ENCODE measurements at places on chromosomes 13 and 19. TPM values are rescaled to one million over a fixed set of nuclear protein-coding genes. Genes with fewer than 3 reads are reported as not detected.

Gene ZNF44
- 8.6 TPM for total RNA-seq

Gene ZNF560
- total RNA-seq, result not detected

Gene IRGC
- not detected for total RNA-seq

Gene PRTN3
- total RNA-seq, result not detected

Gene LGALS13
- total RNA-seq, result not detected

Gene SPRED3
- 3.2 TPM for total RNA-seq

Gene SRRM5
- total RNA-seq, result 0.46 TPM

Gene YJEFN3
- 9.7 TPM for total RNA-seq

Gene ERCC5
- total RNA-seq, result 46.8 TPM

Gene ANKRD24
- total RNA-seq, result 0.30 TPM

Gene PLPP2
- total RNA-seq, result not detected

Gene ZNF653
- total RNA-seq, result 19.4 TPM

Gene TEX30
- total RNA-seq, result 54.8 TPM

Gene KLHL26
- total RNA-seq, result 11.7 TPM

Gene ZNF626
- total RNA-seq, result 1.3 TPM

Gene CGB2
- not detected for total RNA-seq

Gene LHB
- not detected for total RNA-seq

Gene MPHOSPH8
- 46.4 TPM for total RNA-seq

Gene RUBCNL
- total RNA-seq, result 0.76 TPM

Gene DLL3
- 1.6 TPM for total RNA-seq

Gene PEAK3
- total RNA-seq, result 0.18 TPM

Gene CLEC4M
- not detected for total RNA-seq

Gene GPR4
- total RNA-seq, result not detected

Gene SOX1
- not detected for total RNA-seq

Gene CARD8
- total RNA-seq, result 110 TPM

Gene HMG20B
- 66.3 TPM for total RNA-seq

Gene KLC3
- 0.18 TPM for total RNA-seq

Gene RFPL4AL1
- total RNA-seq, result not detected

Gene SYNE4
- total RNA-seq, result 1.9 TPM

Gene CASP14
- not detected for total RNA-seq

Gene LINGO3
- total RNA-seq, result not detected

Gene SEMA6B
- total RNA-seq, result not detected

Gene IL27RA
- 76.6 TPM for total RNA-seq

Gene WDR87
- not detected for total RNA-seq

Gene DCT
- not detected for total RNA-seq
